ENCODE measurements at places on chromosomes 1 and 21. TPM values are rescaled to one million over a fixed set of nuclear protein-coding genes. Genes with fewer than 3 reads are reported as not detected.

DNA sequence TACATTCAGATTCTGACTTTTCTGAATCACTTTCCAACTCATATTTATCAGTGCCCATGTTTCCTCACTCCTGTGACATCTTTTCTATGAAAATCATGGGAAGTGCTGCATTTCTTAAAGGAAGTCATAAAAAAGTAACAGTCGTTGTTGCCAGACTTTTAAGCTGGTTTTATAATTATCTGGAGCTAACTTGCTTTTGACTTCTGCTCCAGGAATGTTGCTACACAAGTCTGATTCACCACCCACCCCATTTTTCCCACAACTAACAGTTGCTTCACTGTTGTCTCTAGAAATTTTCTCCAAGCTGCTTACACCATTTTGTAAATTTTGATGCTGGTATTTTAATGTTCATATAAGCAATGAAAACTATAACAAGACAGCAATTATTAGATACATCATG, 12.2 kb downstream of the FCRLB start:
- no peak for DNase-seq

EPS15 gene
- 53.4 TPM for total RNA-seq

DAP3 gene
- total RNA-seq = 106 TPM

DNA sequence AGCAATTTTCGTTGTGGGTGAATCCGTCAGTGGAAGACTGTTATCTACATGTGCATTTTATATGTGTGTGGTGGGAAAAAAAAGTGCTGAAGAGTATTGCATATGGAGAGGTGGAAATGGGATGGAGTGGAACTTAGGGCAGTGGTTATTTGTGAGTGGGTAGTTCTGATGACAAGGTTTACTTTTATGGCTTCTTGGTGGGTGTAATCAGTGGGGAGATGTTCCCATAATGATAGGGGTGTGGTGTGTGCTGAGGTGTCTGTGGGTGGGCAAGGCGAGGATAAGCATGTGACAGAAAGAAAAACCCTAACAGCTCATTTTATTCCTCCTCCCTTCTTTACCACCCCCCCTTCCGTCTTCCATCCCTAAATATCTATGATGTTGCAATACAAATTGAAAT, 288.1 kb downstream of the NUF2 start:
- no peak for DNase-seq

- no peak for DNase-seq
Observed at GRCh38 chr1:84155517-84155916, 11.4 kb downstream of the PRKACB start.

TCHH gene
- total RNA-seq = not detected

DNA sequence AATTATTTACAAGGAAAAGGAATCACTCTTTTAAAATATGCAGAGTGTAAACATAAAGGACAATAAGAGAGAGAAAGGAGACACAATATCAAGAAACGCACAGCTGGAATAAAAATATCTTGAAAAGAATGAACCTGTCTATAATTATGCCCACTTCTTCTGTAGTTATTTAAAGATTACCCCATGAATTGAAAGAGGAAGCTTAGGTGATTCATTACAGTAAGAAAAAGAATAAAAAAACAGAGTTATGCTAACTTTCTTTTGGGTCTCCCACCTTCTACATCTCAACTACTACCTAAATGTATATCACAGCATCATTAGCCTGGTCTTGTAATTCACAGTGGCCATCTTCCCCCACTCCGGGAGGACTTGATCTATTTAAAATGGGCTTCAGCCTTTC, 182.1 kb downstream of the MRPL39 start:
- no peak for DNase-seq

EIF4G3 gene
- 106 TPM for total RNA-seq

- DNase-seq = no peak
Observed at GRCh38 chr21:36428761-36429432, 43.7 kb downstream of the CHAF1B start.

RHOC gene
- 159 TPM for total RNA-seq

DNA sequence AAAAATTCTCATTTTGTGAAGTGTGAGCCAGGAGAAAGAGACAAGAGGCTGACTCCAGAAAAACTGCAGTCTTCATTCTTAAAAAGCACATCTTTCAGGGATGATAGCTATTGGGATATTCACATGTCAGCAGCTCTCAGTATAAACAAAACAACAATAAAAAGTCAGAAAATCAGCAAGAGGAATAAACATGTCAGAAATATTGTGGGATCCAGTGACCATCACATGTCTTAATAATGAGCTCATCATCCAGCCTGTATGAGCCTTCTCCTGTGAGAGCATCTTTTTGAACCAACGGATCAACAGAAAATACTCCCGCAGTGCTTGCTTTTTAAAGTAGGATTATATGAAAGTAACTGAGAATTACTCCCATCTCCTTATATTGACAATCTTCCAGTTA, 241.6 kb downstream of the SMYD3 start:
- DNase-seq = no peak

DNA sequence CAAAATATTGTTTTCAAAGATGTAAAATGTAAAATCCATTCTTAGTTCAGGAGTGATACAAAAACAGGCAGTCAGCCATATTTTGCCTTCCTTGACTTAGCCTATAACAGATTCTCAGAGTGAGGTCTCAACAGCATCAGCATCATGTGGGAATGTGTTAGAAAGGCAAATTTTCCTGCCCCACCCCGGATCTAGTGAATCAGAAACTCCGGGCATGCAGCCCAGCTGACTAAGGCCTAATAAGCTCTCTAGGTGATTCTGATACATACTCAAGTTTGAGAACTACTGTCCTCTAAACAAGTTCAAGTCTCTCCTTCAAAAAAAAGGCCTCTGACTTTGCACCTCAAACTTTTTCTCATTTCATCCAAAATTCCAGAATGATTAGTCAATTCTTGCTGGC, 46.9 kb upstream of the PRRC2C start:
- no peak for DNase-seq

VWA5B1 gene
- 0.29 TPM for total RNA-seq

DNA sequence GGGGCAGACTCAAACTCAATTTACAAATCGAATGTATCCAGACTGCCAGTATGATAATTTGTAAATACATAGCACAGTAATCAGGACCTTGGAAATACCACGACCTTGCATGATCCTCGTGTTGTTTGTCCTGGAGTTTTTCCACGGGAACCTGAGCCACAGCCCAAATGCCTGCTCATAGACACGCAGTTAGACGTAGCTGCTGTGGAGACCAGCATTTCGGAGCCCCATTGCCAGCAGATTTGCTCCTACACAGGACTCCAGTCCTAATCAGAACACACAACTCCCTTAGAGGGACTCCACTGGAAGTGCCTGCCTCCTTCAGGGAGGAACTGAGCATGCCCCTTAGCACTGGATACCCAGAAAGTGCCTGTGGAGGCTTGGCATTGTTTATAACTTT, 163.2 kb downstream of the GALNT2 start:
- DNase-seq = no peak

DNA sequence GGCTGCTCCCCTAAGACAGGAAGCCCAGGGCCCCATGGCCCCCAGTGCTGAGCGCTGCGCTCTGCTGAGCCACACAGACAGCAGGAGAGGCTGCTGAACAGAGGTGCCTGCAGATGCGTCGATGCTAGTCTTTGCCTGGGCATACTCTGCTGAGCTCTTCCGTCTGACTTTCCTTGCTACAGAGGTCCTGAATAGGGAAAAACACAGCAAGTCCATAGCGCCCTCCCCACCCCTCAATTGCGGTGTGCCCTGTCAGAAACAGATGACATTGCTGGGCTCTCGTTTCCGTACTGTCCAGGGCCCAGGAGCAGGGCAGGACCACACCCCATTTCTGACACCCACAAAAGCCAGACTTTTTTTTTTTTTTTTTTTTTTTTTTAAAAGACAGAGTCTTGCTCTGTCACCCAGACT, 252.5 kb downstream of the SDCCAG8 start:
- no peak for DNase-seq

- peak; percentile 26 for DNase-seq
Observed at GRCh38 chr21:31387560-31388186, 43.6 kb upstream of the TIAM1 start.

DNA sequence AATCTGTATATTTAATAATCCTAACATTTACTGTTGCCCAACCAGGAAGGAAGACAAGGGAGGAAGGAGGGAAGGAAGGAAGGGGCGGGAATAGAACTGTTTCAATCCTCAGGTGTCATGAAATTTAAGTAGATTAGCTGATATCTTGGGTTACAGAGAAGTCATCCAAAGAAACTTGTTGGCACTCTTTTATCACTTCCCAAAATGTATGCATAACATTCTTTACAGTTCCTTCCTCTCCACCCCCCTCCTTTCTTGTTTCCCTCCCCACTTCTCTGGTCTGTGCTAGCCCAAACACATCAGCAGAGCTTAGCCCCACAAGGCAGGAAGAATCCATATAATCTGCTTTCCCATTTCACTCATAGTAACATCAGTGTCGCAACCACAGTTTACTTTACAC, 110.9 kb downstream of the ESRRG start:
- no peak for DNase-seq

DNA sequence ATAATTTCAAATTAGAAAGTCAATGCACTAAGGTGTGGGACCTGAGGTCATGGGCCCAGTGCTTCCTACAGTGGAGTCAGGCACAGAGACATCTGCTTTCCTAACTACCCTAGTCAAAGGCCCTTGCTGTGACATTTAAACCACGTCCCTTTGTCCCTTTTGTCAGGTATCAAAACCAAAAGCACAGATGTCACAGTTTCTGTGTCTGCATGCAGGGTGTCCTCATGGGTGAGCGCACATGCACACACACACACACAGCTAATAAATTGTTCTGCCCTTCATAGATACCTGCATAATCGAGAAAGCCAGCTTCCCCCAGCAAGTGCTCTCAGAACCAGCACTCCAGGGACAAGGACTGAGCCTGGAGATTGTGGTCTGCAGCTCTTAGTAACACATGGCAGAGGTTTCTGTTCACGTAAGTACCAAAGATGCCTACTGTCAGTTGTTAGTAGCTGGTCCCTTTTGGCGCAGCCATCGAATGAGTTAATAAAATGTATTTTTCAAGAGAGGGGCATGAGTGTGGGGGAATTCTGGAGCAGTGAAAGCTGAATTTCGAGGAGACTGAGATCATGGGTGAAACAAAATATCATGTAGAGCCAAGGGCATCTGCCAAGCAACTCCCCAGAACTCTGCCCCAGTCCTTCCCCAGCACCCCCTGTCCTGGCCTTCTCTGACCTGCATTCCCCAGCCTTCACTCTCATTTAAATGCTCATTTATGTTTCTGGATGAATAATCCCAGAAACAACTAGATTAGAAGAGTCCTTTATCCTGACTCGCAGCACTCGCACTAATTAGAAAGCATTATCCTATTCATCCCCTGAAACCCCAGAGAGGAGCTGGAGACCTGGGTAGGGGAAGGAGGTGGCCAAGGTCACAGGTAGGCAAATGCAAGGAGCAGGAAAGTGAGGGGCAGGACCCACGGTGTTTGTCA, 25.5 kb downstream of the TNR start:
- DNase-seq = no peak

- no peak for DNase-seq
Observed at GRCh38 chr1:15132965-15133364, 20.6 kb upstream of the TMEM51 start.

- DNase-seq = no peak
Observed at GRCh38 chr1:156839426-156840109, 19.3 kb downstream of the INSRR start.

- no peak for DNase-seq
Observed at GRCh38 chr1:234246638-234247116, 126.6 kb upstream of the COA6 start.

GRCh38 chr1:114116086-114116485, 37.6 kb downstream of the SYT6 start:
- DNase-seq = no peak

DNA sequence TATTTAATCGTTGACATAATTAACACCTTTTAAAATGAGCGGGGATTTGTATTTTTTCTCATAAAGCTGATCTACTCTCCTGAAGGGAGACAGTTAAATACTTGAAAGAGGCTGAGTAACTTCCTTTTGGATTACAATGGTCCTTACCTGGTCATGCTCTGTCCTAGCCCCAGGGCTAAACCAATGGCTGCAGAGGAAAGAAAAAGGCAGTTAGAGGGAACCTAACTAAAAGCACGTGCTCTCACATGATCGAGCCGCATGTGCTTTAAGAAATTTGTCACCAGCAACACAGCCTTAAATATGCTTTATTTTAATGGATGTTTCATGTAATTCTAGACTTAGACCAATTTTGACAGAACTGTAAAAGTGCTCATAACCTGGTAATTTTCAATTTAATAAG, 132.7 kb downstream of the GPATCH2 start:
- DNase-seq = no peak

- peak; percentile 11 for DNase-seq
Observed at GRCh38 chr1:7375781-7376660, 395.1 kb upstream of the VAMP3 start.

FALEC gene
- total RNA-seq = 1.9 TPM

DENND2C gene
- 2.3 TPM for total RNA-seq

DNA sequence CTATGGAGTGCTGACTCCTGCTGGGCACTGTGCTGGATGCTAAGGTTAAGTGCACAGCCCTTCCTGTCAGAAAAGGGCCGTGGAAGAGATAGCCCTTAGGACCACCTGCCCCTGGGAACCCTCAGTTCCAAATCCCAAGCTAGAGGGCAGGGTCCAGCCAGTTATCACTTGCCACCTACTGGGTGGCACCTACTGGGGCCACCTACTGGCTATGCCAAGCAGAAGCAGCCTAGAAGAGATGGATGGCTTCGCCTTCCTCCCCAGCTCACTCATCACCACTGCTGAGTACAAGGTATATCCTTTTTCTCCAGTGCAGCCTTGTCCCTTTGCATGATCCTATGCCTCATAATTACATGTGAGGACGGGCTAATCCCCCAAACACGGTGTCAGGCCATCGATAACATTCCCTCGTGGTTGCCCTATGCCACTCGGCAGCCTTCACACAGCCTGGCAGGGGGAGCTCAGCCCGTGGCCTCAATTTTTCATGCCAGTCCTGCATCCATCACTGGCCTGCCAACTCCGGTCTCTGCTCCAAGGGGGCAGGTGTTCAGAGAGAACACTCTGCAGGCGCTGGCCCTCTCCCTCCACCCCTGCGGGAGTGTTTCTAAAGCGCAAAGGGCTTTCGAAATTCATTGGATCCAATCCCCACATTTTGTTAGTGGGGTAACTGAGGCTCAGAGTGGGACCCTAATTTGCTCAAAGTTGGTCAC, 49.0 kb downstream of the SYT2 start:
- no peak for DNase-seq

DNA sequence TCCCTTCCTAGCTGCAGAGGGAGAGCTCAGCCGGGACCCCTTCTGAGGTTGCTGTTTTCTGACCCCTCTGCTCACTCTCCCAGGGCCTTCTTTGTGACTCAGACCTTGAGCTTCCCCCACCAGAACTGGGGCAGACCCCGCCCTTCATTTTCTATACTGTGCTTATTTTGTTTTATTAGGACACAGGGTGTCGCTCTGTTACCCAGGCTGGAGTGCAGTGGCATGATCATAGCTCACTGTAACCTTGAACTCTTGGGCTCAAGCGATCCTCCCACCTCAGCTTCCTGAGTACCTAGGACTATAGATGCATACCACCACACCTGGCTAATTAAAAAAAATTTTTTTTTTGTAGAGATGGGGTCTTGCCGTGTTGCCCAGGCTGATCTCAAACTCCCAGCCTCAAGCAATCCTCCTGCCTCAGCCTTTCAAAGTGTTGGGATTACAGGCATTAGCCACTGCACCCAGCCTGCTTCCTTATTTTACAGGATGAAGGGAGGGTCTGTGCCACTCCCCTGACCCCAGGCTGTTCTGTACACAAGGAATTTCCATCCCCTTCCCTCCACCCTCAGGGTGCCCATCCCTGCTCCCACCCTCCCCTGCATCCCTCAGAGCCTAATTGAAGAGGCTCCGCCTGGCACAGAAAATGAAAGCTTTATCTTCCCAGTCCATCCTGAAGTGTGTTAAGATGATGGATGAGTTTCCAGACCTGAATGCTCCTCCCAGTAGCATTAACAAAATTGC, 195.2 kb upstream of the POU3F1 start:
- no peak for DNase-seq
